Adrenal gland (tissue), 19 donors: ENCODE measurements at places on chromosomes 7 and 10. TPM values are rescaled to one million over a fixed set of nuclear protein-coding genes. Genes with fewer than 3 reads are reported as not detected.

DNA sequence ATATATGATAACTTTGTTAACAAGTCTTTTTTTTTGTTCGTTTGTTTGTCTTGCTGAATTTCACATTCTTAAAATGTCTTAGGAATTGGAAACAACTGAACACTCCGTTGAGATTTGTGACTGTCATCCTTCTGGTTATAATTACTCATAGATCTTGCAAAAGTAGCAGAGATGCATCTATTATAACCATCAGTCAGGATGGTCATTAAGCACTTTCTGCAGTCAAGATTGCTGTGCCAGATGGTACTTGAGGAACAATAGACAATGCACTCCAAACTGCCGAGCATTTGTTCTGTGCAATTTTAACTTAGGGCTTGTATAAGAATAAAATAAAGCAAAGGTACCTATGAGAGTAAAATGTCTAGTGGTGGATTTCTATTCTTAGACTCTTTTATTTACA, 710.1 kb upstream of the KCND2 start:
- no peaks in the 10 kb centered on the region for H3K4me1 ChIP-seq
- H3K27me3 ChIP-seq = no peaks in the 10 kb centered on the region
- no peaks in the 10 kb centered on the region for H3K36me3 ChIP-seq
- H3K4me3 ChIP-seq = no peak overlapping the region
- DNase-seq = no peak

DNA sequence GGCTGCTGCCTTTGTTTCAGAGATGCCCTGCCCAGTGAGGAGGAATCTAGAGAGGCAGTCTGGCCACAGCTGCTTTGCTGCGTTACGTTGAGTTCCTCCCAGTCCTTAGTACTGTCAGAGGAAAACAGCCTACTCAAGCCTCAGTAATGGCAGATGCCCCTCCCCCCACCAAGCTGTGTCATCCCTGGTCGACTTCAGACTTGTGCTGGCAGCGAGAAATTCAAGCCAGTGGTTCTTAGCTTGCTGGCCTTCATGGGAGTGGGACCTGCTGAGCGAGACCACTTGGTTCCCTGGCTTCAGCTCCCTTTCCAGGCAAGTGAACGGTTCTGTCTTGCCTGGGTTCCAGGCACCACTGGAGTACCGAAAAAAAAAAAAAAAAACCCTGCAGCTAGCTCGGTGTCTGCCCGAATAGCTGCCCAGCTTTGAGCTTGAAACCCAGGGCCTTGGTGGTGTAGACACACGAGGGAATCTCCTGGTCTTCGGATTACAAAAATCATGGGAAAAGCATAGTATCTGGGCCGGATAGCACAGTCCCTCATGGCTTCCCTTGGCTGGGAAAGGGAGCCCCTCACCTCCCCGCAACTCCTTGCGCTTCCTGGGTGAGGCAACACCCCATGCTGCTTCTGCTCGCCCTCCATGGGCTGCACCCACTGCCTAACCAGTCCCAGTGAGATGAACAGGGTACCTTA, 9.1 kb downstream of the SDHAF3 start:
- no peaks in the 10 kb centered on the region for H3K4me1 ChIP-seq
- no peak overlapping the region for H3K27ac ChIP-seq
- no peak overlapping the region for H3K4me3 ChIP-seq
- no peaks in the 10 kb centered on the region for H3K36me3 ChIP-seq
- no peaks in the 10 kb centered on the region for H3K27me3 ChIP-seq

DNA sequence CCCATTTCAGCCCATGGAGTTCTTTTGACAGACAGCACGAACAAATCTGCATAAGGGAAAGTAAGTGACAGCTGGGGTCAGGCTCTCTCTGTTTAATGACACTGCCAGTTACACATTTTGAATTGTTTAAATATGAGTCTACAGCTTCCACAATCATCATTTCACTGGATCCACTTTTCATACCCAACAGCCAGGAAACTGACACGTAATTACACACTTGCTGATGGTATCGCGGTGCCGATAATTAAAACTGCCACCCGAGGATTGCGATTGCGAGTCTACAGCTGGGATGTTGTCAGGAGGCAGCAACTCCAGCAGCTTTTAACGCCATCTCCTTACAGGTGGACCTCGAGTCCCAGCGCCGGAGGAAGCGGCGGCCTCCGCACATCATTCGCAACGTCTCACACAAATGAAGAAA, 230.8 kb upstream of the MGMT start:
- H3K4me1 ChIP-seq = no peaks in the 10 kb centered on the region
- no peak for DNase-seq
- H3K36me3 ChIP-seq = no peaks in the 10 kb centered on the region
- H3K27ac ChIP-seq = no peak overlapping the region
- no peak overlapping the region for H3K4me3 ChIP-seq
- H3K27me3 ChIP-seq = no peaks in the 10 kb centered on the region

DNA sequence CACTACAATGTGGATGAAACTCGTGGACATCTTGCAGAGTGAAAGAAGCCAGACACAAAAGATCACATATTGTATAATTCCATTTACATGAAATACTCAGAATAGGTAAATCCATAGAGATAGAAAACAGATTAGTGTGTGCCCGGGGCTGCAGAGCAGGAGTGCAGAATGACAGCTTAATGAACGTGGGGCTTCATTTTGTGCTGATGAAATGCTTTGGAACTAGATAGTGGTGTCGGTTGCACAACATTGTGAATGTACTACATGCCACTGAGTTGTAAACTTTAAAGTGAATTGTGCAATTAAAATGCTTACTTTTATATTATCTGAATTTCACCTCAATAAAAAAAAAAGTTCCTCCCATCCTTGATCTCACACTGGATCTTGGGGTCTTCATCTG, 31.8 kb upstream of the CARD11 start:
- no peak overlapping the region for H3K4me3 ChIP-seq
- no peaks in the 10 kb centered on the region for H3K4me1 ChIP-seq
- no peaks in the 10 kb centered on the region for H3K27me3 ChIP-seq

GRCh38 chr10:122343936-122344335, 30.6 kb upstream of the PLEKHA1 start:
- no peaks in the 10 kb centered on the region for H3K4me1 ChIP-seq
- no peak overlapping the region for H3K27ac ChIP-seq
- DNase-seq = no peak
- H3K27me3 ChIP-seq = no peaks in the 10 kb centered on the region

- H3K36me3 ChIP-seq = no peaks in the 10 kb centered on the region
- no peaks in the 10 kb centered on the region for H3K27me3 ChIP-seq
Observed at GRCh38 chr7:41224063-41224763, 478.7 kb downstream of the INHBA start.

DNA sequence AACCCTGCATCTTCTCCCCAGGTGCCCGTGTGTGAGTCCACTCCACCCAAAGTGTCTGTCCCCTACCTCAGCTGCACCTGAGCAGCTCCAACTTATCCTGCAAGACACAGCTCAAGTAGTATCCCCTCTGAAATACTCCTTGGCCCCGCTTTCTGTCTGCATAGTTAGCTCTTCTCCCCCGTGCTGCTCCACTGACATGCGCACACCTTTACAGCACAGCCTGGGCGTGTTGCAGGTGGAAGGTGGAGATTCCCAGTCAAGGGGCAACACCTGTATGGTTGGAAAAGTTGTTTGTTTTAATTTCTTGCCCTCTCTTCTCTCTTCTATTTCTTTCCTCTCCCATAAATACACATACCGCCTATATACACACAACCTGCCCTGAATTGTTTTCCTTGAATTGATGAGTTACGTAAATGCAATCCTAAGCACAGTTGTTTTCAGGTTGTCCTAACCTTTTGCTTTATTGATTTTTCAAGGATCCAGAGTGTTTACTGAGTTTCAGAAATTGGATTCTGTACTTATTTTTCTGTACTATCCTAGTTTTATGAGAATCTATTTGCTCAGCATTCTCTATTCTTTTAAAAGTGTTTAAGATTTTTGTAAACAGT, 14.9 kb downstream of the MET start:
- H3K36me3 ChIP-seq = no peaks in the 10 kb centered on the region
- H3K27ac ChIP-seq = no peak overlapping the region
- no peaks in the 10 kb centered on the region for H3K27me3 ChIP-seq
- no peaks in the 10 kb centered on the region for H3K4me1 ChIP-seq

DNA sequence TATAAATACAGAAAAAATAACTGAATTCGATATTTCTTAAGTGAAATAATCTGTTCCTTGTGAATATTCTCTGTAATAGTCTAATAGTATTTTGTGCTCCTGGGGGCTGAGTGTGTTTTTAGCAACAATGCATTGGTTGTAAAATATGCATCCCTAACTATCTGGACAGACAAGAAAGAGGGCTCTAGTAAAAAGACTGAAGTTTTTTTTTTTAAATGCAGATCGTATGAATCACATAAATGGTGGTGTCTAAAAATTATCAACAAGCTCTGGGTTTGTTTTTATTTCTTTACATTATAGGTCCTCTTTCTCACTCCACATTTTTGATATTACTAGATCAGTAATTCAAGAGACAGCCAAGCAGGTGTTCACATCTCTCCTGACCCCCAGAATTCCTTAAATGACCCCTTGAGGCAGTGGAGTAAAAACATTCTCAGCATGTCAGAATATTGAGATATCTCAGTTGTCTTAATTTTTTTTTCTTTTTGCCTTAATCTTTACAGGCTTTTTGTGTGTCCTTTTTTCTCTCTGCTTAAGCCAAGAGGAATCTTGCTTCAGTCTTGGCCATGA, 18.2 kb downstream of the ARID5B start:
- H3K4me1 ChIP-seq = peaks cover 8% of the 10 kb centered on the region
- no peak for DNase-seq
- no peak overlapping the region for H3K4me3 ChIP-seq
- no peaks in the 10 kb centered on the region for H3K27me3 ChIP-seq
- H3K36me3 ChIP-seq = no peaks in the 10 kb centered on the region

GRCh38 chr10:43958964-43959363, 310.3 kb upstream of the ZNF32 start:
- H3K4me3 ChIP-seq = no peak overlapping the region
- H3K27ac ChIP-seq = no peak overlapping the region
- no peaks in the 10 kb centered on the region for H3K36me3 ChIP-seq

ITGA8 gene
- total RNA-seq = 27.4 TPM

SLF2 gene
- 41.8 TPM for total RNA-seq

CRHR2 gene
- not detected for total RNA-seq

LRRC4 gene
- total RNA-seq = 21.7 TPM
